ENCODE measurements at places on chromosomes 6 and 20.

- no peak for DNase-seq
These were observed 172.6 kb upstream of the FOXQ1 start for GRCh38 chr6:1139155-1139890.

- DNase-seq, result no peak
These were observed 13.9 kb downstream of the PI16 start for GRCh38 chr6:36968266-36968977.

DNA sequence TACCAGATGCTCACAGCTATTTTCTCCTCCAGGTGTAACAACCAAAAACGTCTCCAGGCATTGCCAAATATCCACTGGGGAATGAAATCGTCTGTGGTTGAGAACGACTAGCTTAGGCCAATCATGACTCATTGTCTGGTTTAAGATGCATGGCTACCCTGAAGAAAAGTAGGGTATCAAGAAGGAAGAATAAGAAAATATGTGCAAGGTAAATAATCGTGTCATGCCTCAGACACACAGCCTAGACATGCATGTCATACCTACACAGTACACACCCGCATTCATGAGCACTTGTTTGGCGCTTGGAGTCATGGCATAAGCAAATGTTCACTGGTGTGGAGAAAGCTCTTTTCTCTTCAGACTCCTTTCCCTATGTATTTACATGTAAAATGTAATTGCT lies 745.7 kb downstream of the MAFB start:
- no peak for DNase-seq

DNA sequence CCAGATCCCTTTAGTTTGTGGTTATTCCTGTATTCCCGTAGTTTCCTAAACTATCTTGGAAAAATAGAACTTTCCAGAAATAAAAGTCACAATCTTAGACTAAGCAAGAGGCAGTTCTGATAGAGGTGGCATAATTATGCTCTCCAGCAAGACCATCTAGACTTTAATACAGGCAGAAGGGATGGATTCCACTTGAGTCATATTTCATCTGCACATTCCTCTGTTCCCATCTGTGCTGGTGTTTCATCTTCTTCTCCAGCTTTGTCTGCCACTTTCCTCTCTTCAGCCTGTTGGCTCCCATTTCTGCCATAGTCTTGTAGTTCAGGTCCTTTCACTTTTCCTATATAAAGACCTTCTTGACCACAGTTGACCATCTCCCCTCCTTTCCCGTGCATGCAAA lies 102.9 kb downstream of the SOBP start:
- DNase-seq, result no peak

- DNase-seq, result no peak
These were observed 90.5 kb downstream of the GPX5 start for GRCh38 chr6:28615955-28616747.

DNA sequence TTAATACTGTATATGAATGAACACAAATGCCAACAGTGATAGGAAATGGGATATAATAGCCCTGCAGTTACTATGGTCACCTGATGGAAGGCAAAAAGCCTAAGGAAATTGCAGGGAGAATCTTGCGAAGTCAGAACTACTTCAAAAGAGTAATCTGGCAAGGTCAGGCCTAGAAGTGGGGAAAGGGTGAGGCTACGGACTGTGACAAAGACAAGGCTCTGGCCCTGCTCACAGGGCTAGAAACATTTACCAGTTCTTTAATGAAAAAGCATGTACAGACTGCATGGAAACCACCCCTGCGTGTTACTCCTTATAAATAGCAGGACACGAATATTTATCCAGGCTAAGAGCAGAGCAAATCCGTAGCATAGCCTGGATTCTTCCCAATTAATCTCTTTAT lies 52.5 kb upstream of the HECA start:
- no peak for DNase-seq

- DNase-seq, result no peak
These were observed 15.9 kb downstream of the ARHGAP18 start for GRCh38 chr6:129694036-129694435.

Measured in GM12865 (cell line).